ENCODE measurements at places on chromosomes 1 and 21. TPM values are rescaled to one million over a fixed set of nuclear protein-coding genes. Genes with fewer than 3 reads are reported as not detected.

The OR2L3 gene
- not detected for total RNA-seq

DNA sequence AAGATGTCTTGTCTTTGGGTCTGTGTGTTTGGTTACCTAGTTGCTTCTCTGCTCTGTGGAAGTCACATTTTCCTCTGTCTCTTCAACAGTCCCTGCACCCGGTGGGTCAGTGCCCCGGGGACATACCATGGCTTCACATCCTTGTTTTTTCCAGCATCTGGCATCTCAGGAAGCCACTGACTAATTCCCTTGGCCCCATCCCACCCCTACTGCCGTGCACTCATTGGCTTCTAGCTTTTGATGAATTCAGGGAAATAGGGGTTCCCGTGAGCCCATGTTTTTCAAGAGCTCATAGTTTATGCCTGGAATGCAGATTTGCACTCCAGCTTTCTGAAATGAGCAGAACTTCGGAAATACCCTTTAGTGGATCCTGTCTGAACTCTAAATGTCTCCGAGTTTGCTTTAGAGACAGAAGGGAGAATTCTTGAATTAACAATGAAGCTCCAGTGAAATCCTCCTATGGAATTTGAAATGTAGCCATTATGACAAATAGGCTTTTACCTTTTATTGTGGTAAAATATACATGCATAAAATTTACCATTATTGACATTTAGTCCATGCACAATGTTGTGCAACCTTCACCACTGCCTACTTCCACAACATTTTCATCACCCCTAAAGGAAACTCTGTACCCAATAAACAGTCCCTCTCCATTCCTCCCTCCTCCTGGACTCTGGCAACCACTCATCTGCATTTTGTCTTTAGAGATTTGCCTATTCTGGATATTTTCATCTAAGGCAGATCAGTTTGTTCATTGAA lies 67.5 kb downstream of the CLIC6 start:
- DNase-seq, result no peak
- H3K4me3 ChIP-seq, result no peak overlapping the region
- no peak overlapping the region for H3K27ac ChIP-seq
- H3K4me1 ChIP-seq, result no peaks in the 10 kb centered on the region

The LEMD1 gene
- total RNA-seq, result 0.78 TPM

DNA sequence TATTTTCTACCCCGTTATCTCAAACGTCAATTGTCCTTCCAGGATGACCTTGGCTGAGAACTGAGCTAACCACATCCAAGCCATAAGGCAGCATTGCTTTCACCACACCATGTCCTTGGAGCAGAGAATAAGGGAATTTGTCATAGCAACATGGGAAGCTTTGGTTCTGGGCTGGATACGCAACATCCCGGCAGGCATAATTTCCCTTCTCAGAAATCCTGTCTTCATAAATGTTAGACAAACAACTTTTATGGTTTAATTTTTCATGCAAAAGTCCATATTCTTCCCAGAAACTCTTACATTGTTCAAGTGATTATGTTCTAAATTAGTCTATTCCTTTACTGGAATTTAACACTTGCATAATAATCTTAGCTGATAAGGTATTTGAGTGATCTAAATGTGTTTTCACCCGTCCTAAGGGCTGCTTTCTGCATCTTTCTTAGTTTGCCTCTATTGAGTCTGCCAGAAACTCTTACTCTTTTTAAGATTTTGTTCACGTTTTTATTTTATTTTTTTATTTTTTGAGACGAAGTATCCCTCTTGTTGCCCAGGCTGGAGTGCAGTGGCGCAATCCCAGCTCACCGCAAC lies 51.8 kb downstream of the KCNJ15 start:
- no peak overlapping the region for H3K27ac ChIP-seq
- peaks cover 1% of the 10 kb centered on the region for H3K27me3 ChIP-seq
- DNase-seq, result no peak
- no peak overlapping the region for H3K4me3 ChIP-seq

The ICOSLG gene
- 1.2 TPM for total RNA-seq

Data from activated naive CD8-positive, alpha-beta T cell treated with anti-CD3 and anti-CD28 coated beads for 36 hours (primary cell).